ENCODE measurements at places on chromosomes 4 and X. TPM values are rescaled to one million over a fixed set of nuclear protein-coding genes. Genes with fewer than 3 reads are reported as not detected.
A peak's percentile ranks its signal among the peaks of the same experiment; 100 is the strongest.

DNA sequence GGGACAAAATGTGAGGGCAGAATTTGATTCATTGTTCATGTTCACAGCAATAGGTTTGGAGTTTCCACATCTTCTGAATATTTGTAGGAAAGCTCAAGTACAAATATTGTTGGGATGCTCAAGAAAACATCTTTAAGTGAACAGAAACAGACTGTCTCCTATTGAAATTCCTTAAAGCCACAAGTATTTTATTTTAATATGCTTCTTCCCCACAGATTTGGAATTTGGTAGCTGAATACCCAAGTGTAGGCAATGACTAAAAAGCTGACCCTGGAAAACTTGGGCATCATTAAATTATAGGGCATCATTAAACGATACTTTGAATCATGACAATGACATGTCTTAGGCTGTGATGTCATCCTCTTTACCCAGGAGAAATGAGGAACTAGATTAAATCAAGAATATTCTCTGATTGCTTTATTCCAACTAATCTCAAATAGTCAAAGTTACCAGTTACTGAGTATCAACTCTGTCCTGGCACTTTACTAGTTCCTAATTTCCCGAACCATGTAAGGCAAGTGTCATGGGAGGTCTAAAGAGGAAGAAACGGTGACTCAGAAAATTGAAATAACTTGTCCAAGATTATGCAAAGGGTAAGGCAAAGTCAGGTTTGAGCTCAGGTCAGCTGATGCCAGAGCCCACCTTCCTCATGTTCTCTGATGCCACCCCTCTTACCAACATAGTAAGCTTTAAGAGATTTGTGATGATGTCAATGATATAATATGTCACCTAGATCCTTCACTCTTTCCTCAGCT, 223.1 kb upstream of the LEF1 start:
- H3K27ac ChIP-seq, result no peak overlapping the region
- H3K4me1 ChIP-seq, result peaks cover 6% of the 10 kb centered on the region
- no peak for DNase-seq
- H3K36me3 ChIP-seq, result no peaks in the 10 kb centered on the region
- H3K4me3 ChIP-seq, result no peak overlapping the region
- no peaks in the 10 kb centered on the region for H3K27me3 ChIP-seq

DNA sequence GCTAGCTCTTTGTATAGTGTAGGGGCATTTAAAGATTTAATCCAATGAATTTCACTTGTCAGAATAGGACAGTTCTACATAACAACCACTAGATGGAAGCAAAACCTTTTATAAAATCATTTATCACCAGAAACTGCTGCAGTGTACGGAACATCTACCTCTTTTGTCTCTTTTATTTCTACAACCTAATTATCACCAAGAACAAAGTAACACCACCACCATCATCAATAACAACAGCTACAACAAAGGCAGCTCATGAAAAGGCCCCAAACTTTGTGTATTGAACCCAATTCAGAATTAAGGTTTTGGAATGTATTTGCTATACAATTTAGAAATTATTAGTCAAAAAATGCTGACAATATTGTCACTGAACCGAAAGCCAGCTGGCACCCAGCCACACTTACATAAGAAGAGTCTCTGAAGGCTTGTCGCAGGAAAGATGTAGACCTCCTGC, 260.9 kb upstream of the RPS6KA3 start:
- no peaks in the 10 kb centered on the region for H3K36me3 ChIP-seq
- H3K27ac ChIP-seq, result no peak overlapping the region
- peaks cover 28% of the 10 kb centered on the region for H3K4me1 ChIP-seq
- H3K4me3 ChIP-seq, result no peak overlapping the region
- no peak for DNase-seq

Gene NAT8L
- 1.6 TPM for total RNA-seq

GRCh38 chr4:122005064-122005755, 53.4 kb upstream of the TRPC3 start:
- H3K4me3 ChIP-seq, result no peak overlapping the region
- no peak for DNase-seq
- H3K27ac ChIP-seq, result peak overlapping the region; percentile 43
- peaks cover 8% of the 10 kb centered on the region for H3K4me1 ChIP-seq

GRCh38 chr4:76293772-76294171, 12.8 kb upstream of the STBD1 start:
- H3K36me3 ChIP-seq, result peaks cover 9% of the 10 kb centered on the region
- no peak for DNase-seq
- H3K4me1 ChIP-seq, result no peaks in the 10 kb centered on the region
- H3K4me3 ChIP-seq, result no peak overlapping the region
- no peak overlapping the region for H3K27ac ChIP-seq

Gene FAM9C
- total RNA-seq, result not detected

Gene PNMA3
- 0.67 TPM for total RNA-seq

GRCh38 chr4:2879026-2879425, 35.4 kb downstream of the ADD1 start:
- peaks cover 23% of the 10 kb centered on the region for H3K4me1 ChIP-seq
- no peak overlapping the region for H3K4me3 ChIP-seq
- no peak for DNase-seq
- H3K36me3 ChIP-seq, result peaks cover 13% of the 10 kb centered on the region

DNA sequence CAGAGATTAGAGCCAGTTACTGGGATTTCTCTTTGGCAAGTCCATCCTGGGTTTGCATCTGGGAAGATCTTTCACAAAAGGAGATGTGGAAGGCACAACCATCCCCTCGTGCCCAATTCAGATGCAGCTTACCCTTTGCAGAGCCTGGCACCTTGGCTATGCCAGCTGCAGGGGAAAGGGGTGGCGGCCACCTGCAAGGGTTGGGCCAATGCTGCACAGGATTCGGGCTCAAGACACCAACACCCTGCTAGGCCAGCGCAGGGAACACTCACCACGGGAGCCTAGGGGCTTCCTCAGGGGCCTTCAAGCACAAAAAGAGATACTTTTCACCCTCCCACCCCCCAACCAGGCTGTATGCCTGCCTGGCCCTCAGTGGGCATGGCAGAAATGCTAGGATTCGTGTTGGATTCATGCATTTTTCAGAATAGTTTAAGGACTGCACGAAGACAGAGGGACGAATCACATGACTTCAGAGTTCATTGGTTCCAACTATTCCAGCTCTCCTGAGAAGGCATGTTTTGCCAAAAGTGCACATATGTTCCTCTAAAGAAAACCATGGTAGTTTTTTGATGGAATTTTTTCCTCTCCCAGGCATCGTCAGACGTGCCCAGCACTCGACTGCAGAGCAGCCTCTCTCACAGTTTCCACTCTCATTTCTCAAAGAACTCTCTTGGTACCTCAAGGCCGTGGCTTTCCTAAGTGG, 94.4 kb downstream of the PHKA2 start:
- peaks cover 2% of the 10 kb centered on the region for H3K36me3 ChIP-seq
- H3K27me3 ChIP-seq, result no peaks in the 10 kb centered on the region

Gene SPINK2
- total RNA-seq, result not detected

Gene ZNF718
- 7.1 TPM for total RNA-seq

DNA sequence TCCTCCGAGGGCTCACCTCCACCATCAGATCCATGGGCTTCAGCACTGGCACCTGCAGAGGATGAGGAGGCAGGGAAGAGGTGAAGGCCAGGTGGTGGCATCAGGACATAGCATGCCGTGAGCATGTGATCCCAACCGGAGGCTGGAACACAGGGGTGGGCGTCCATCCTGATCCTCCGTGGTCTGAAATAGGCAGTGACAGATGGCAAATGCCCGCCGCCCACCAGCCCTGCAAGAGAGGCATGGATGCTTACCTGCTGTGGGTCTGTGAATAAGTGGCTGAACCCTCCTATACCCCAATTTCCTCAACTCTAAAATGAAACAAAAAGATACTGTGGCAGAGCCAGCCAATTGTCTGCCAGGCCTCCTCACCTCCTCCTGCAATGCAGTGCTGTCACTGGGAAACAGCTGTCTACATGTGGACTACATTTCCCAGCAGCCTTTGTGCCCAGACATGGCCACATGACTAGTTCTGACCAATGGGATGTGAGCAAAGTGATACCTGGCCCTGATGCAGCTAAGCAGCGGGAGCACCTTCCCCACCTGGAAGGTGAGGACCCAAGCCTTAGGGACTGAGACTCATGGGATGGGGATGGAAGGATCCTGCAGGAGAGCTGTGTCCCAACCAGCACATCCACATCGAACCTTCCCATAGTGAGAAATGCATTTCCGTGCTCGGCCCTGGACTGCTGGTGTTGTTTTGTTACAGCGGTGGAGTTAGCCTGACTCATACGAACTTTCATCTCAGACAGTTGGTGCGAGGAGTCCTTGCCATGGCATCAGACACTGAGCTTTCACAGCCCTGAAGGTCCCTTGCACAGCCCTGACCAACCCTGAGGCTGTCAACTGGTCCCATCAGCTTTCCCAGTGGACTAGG, 99.5 kb downstream of the PPP2R2C start:
- peak; percentile 32 for DNase-seq
- H3K4me1 ChIP-seq, result no peaks in the 10 kb centered on the region
- no peak overlapping the region for H3K27ac ChIP-seq
- no peak overlapping the region for H3K4me3 ChIP-seq
- peaks cover 38% of the 10 kb centered on the region for H3K27me3 ChIP-seq
- H3K36me3 ChIP-seq, result no peaks in the 10 kb centered on the region

DNA sequence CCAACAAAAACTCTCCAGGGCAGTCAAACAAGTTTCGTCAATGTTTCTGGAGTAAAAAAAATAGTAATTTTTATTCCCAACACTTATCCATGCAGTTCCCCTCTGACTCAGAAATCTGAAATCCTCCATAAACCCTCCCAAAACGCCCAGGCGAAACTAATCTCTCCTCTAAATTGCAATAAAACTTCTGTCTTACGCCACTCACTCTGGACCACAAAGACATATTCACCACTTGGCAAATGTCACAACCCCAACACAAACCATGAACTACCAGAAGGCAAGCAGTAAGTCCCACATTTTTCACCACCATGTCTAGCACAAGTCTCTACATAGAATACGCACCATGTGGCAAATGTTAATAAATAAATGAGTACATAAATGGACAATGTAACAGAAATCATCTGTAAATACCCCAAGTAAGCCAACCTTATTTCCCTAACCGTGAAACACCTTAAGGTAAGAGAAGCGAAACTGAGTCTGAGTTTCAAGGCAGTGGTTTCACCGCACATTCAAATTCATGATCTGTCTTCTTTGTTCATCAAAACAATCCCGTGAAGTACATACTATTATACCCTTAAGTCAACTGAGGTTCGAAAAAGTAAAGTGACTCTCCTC, 1.6 kb downstream of the PAPSS1 start:
- H3K36me3 ChIP-seq, result peaks cover 4% of the 10 kb centered on the region
- DNase-seq, result no peak
- H3K27ac ChIP-seq, result peak overlapping the region; percentile 69
- no peaks in the 10 kb centered on the region for H3K27me3 ChIP-seq

Gene BMPR1B
- 7.8 TPM for total RNA-seq

- H3K36me3 ChIP-seq, result no peaks in the 10 kb centered on the region
- no peak within 1 kb of the TSS for H3K27ac ChIP-seq
- H3K27me3 ChIP-seq, result no peaks in the 10 kb centered on the region
Measured at GRCh38 chrX:70049925-70050324, at the start of gene AWAT2. AWAT2 (minus strand) TSS chrX:70049938; CDS start chrX:70049932, 6 bp downstream.

Gene STPG2
- total RNA-seq, result 0.77 TPM

Gene RNF150
- total RNA-seq, result 28.7 TPM

Gene FABP2
- total RNA-seq, result not detected

Gene MCF2
- total RNA-seq, result not detected

GRCh38 chrX:149398027-149398426, 107.1 kb downstream of the IDS start:
- H3K4me3 ChIP-seq, result no peak overlapping the region
- H3K27me3 ChIP-seq, result no peaks in the 10 kb centered on the region
- no peak overlapping the region for H3K27ac ChIP-seq
- DNase-seq, result no peak

DNA sequence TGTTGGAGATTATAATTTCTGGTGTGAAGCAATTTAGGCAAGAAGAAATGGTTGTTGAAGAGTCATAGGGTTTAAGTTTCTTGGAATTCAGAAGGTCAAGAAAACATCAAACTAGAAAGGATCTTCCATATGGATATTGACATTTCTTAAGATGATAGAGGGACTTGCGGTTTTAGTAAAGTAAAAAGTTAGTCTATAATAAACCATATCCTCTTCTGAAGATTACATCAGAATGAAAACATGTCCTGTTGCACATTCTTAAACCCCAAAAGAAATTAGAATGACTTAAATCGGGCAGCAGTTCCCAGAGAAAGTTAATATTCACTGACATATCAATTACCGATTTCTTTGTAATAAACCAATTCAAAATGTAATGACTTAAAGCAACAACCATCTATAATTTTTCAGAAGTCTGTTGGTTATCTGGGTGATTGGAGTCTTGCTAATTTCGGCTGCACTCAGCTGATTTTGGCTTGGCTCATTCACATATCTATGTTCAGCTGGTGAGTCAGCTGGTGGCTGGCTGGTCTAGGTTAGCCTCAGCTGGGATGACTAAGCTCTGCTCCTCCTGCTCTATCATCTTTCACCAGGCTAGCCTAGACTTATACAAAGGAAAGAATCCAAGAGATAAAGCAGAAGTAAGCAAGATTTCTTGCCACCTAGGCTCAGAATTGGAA, 24.4 kb upstream of the DYNLT3 start:
- peaks cover 15% of the 10 kb centered on the region for H3K4me1 ChIP-seq
- no peak for DNase-seq
- H3K4me3 ChIP-seq, result no peak overlapping the region
- H3K27me3 ChIP-seq, result no peaks in the 10 kb centered on the region
- H3K36me3 ChIP-seq, result no peaks in the 10 kb centered on the region

Gene TCP11X1
- total RNA-seq, result not detected

- H3K27ac ChIP-seq, result no peak overlapping the region
- no peak overlapping the region for H3K4me3 ChIP-seq
- H3K36me3 ChIP-seq, result no peaks in the 10 kb centered on the region
- peaks cover 3% of the 10 kb centered on the region for H3K4me1 ChIP-seq
- H3K27me3 ChIP-seq, result no peaks in the 10 kb centered on the region
- no peak for DNase-seq
Measured at GRCh38 chrX:38305971-38306370, 21.3 kb downstream of the RPGR start.

- H3K27me3 ChIP-seq, result no peaks in the 10 kb centered on the region
- DNase-seq, result no peak
- no peak overlapping the region for H3K27ac ChIP-seq
- peaks cover 28% of the 10 kb centered on the region for H3K4me1 ChIP-seq
Measured at GRCh38 chr4:53194727-53195126, 171.1 kb downstream of the SCFD2 start.

- DNase-seq, result no peak
- H3K4me1 ChIP-seq, result no peaks in the 10 kb centered on the region
- no peak overlapping the region for H3K4me3 ChIP-seq
- H3K27ac ChIP-seq, result no peak overlapping the region
- no peaks in the 10 kb centered on the region for H3K27me3 ChIP-seq
Measured at GRCh38 chr4:113086172-113086695, 36.8 kb downstream of the ANK2 start.

- H3K27me3 ChIP-seq, result no peaks in the 10 kb centered on the region
- H3K4me3 ChIP-seq, result no peak overlapping the region
- no peak overlapping the region for H3K27ac ChIP-seq
- DNase-seq, result no peak
- H3K4me1 ChIP-seq, result peaks cover 8% of the 10 kb centered on the region
Measured at GRCh38 chrX:51487960-51488267, 8.5 kb downstream of the NUDT11 start.

DNA sequence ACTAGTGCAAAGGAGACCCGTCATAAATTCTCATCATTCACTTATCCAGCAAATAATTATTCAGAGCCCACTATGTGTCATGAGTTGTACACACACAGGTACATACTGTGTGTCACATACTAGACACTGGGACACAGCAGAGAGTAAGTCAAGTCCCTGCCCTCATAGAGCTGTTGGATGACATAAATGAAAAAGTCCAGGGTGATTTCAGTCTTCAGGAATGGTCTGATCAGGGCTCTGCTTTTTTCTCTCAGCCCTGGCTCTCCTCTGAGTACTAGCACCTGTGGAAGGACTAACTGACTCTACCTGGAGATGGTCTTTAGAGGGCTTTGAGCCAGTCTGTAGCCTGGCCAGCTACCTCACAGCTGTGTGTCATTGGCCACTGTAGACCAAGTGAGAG, 198.0 kb upstream of the LEF1 start:
- no peaks in the 10 kb centered on the region for H3K36me3 ChIP-seq
- peaks cover 13% of the 10 kb centered on the region for H3K27me3 ChIP-seq
- no peak overlapping the region for H3K27ac ChIP-seq
- no peak for DNase-seq
- H3K4me3 ChIP-seq, result no peak overlapping the region
